ENCODE measurements at places on chromosomes 2 and 18.
A peak's percentile ranks its signal among the peaks of the same experiment; 100 is the strongest.

DNA sequence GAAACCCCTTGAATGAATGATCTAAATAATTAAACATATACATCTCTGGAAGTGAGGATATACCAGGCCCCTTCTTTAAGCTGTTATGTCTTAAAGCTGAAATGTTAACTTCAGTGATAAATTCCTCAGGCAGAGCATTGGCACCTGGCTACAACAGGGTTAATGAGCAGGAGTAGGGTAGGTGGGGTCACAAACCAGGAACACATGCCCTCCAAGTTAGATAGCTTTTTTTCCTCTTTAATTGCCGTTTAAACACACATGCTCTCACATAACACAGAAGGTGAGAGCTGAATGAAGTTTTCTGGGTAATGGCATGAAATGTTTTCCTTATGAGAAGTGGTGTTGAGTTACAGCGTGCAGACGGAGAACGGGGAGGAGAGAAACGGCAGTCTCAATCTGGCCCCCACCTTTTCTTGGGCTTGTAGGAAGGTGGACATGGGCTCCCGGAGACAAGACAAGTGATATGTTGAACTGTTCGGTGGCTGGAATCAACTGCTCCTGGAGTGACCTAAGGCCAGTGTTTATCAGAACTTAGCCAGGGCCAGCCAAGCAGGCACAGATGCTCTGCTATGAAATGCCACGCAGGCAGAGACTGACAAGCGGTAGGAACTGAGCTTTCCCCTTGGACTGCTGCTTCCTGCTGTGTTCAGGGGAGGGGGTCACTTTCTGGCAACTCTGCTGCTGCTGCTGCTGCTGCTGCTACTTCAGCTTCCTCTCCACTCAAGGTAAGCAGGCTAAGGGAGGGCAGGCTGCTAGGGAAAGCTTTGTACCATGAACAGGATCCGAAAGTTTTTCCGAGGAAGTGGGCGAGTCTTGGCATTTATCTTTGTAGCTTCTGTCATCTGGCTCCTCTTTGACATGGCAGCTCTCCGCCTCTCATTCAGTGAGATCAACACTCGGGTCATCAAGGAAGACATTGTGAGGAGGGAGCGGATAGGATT, at the start of gene GALNT5:
TSS of gene GALNT5 (plus strand) at position 394 of the 941 bp plus-strand sequence. CDS start at position 772, 378 bp downstream.
- no peak for DNase-seq

DNA sequence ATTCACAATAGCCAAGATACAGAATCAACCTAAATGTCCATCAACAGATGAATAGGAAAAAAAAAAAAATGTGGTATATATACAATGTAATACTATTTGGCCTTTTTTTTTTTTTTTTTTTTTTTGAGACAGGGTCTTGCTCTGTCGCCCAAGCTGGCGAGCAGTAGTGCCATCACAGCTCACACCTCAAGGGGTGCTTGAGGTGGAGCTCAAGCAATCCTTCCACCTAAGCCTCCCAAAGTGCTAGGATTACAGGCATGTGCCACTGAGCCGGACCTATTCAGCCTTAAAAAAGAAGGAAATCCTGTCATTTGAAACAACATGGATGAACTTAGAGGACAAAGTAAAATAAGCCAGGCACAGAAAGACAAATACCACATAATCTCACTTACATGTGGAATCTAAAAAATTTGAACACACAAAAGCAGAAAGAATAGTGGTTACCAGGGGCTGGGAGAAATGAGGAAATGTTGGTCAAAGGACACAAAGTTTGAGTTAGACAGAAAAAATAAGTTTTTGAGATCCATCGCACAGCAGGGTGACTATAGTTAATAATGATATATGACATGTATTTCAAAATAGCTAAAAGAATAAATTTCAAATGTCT, 26.0 kb downstream of the TLK1 start:
- no peak for DNase-seq

GRCh38 chr18:32289483-32290075, 99.7 kb downstream of the MEP1B start:
- DNase-seq = peak; percentile 45

- DNase-seq = no peak
Observed at GRCh38 chr2:74714691-74715080, 60.6 kb downstream of the SEMA4F start.

GRCh38 chr2:49240608-49241007, 86.3 kb upstream of the FSHR start:
- no peak for DNase-seq

Data from activated CD8-positive, alpha-beta memory T cell treated with anti-CD3 and anti-CD28 coated beads, Interleukin-2, amount 10 ng/mL, durations not matched to agents 7 days and 5 days (primary cell).